ENCODE measurements at places on chromosomes 1 and 21.
A peak's percentile ranks its signal among the peaks of the same experiment; 100 is the strongest.

DNA sequence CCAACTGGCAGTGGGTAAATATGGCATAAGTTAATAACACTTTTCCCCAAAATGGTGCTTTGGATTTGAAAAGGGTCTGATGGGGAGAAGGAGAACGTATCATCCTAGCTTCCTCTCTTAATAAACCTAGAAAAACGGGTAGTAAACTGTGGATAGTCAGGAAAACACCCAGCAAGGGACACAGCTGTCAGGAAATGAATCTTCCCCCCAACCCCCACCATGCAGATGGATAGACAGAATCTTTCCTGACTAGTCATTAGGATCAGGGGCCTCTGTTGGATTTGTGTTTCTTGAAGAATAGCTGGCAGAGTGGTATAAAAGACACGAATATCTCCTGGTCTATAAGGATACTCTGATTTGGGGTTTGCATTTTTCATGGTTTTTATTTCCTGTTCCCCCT lies 22.5 kb upstream of the LAX1 start:
- no peak for DNase-seq

DNA sequence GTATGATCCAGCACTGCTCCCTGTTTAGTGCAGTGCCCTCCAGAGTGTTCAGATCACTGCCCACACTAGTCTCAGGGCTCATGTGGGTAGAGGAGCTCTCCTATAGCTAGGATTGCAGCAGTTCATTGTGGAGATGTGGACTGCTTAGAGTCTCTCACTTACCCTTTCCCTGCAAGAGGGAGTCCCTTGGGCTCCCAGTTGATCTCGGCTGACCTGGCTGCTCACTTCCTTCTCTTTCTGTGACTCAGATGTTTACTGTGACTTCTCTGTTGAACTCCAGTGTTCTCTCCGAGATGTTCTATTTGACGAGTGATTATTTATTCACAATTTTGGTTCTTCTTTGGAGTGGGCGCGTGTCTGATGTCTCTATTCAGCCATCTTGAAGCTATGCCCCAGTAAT lies 141.9 kb downstream of the PTBP2 start:
- no peak for DNase-seq

- DNase-seq = no peak
These were observed 9.2 kb upstream of the GRHL3 start for GRCh38 chr1:24309762-24310485.

GRCh38 chr1:221366495-221367110 lies 375.3 kb downstream of the DUSP10 start:
- no peak for DNase-seq

DNA sequence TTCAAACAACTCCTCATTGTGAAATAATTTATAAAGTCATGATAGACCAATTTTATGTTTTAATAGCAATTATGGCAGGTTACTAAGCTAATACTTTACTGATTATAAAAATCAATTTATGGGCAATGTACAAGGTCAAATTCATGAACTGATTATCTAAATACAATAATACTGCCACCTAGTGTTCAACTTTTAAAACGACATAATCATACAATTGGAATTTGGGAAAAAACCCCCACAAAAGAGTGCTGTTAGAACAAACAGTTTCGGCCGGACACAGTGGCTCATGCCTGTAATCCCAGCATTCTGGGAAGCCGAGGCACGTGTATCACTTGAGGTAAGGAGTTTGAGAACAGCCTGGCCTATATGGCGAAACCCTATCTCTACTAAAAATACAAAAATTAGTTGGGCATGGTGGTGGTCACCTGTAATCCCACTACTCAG lies 14.0 kb downstream of the GTF2B start:
- peak; percentile 81 for DNase-seq

- peak; percentile 28 for DNase-seq
These were observed 77.6 kb downstream of the MORN1 start for GRCh38 chr1:2313651-2314261.

DNA sequence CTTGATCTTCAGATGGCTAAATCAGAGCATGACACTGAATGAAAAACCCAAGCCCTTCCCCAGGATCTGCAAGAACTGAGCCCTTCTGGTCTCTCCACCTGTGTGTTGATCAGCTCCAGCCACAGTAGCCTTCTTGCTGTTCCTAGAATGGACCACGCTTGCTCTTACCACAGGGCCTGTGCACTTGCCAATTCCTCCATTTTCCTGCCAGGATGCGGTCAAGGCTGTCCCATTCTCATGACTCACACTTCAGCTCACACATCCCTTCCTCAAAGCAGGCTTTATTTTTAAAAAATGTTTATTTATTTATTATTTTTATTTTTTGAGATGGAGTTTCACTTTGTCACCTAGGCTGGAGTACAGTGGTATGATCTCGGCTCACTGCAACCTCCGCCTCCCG lies 43.6 kb upstream of the GRHL3 start:
- DNase-seq = no peak

- DNase-seq = no peak
These were observed 312.1 kb upstream of the VAMP3 start for GRCh38 chr1:7458946-7459345.

DNA sequence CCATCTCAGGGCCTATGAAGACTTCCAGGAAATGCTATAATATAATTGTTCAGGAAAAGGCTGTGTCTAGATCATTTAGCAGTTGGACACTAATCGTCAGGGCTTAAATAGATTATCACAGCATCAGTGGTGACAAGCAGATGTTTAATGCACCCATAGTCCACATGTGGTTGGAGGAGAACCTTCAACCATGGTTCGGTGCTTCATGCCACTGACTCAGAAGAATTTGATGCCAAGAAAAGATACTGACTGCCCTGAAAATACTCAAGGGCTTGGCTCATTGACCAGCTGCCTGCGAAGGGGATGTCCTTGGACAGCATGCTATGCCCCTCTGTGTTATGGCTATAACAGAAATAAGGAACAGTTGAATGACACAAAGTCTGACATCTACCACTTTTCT lies 175.7 kb downstream of the HHIPL2 start:
- peak; percentile 31 for DNase-seq

DNA sequence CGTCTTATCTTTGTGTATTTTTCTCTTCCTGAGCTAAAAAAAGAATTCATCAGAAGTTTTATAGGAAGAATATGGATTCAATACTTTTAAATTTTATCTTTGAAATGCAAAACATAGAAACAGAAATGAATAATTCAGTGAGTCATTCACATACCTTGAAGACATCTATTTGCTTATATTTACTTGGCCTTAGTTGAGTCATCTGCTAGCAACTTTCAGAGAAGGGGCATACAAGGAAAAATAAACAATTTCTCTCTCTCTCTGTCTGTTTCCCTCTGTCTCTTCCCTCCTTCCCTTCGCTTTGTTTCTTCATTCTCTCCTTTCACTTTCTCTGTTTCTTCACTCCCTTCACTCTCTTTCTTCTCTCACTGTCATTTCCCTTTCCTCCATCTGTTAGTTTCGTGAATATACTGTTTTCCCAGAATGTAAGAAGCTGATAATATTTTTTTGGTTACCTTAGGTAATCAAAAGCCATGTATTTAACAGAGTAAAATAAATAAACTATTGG lies 477.2 kb downstream of the BRINP3 start:
- DNase-seq = peak; percentile 51

GRCh38 chr1:246182149-246182851 lies 324.8 kb downstream of the SMYD3 start:
- no peak for DNase-seq

GRCh38 chr21:45595574-45596295 lies 47.8 kb upstream of the PCBP3 start:
- no peak for DNase-seq

GRCh38 chr21:14523234-14523633 lies 22.9 kb downstream of the SAMSN1 start:
- no peak for DNase-seq
